ENCODE measurements at places on chromosomes 2 and 18.

DNA sequence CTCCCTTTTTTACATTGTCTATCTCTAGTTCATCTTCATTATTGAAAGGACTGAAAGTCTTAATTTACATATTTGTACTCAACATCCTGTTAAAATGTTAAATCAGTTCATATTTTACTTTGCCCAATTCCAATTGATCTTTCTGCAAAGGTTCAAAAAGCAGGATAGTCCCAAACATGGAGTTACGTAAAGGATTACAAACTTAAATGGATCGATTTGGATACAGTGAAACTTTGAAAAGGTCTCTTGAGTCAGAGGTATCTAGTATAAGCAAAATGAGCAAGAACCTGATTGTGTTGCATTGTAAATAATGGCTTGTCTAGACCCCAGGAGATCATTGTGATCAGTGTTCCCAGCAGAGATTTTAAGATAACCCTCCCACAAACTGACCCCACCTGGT is 4.1 kb downstream of the DAPL1 start:
- DNase-seq = no peak
- H3K4me1 ChIP-seq = no peaks in the 10 kb centered on the region
- no peak overlapping the region for H3K4me3 ChIP-seq
- no peaks in the 10 kb centered on the region for H3K36me3 ChIP-seq

- no peaks in the 10 kb centered on the region for H3K4me1 ChIP-seq
- DNase-seq = no peak
- H3K4me3 ChIP-seq = no peak overlapping the region
Measured at GRCh38 chr18:21272016-21272579, 30.1 kb downstream of the GREB1L start.

GRCh38 chr18:38116716-38117115 is 551.1 kb upstream of the CELF4 start:
- H3K4me3 ChIP-seq = no peak overlapping the region
- H3K27me3 ChIP-seq = no peaks in the 10 kb centered on the region
- H3K36me3 ChIP-seq = no peaks in the 10 kb centered on the region
- H3K4me1 ChIP-seq = no peaks in the 10 kb centered on the region

DNA sequence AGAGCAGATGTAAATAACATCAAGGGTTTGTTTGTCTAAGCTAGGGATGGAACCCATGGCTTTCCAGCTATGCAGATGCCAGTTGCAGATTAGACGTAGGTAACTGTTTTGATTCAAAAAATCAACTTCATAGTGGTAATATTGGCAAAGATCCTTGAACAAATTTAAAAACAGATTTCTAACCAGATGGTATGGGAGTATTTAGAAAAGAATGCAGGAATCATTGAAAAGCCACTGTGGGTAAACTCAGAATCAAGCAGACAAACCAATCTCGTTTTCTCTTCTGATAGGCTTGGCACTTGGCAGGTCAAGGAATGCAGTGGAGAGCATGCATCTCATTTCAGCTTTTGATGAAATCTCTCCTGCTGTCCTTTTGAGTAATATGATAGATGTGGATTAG is 377.5 kb downstream of the CLIP4 start:
- H3K4me3 ChIP-seq = no peak overlapping the region
- no peak for DNase-seq
- no peak overlapping the region for H3K27ac ChIP-seq

GRCh38 chr18:76610933-76611749 is 116.1 kb upstream of the ZNF516 start:
- DNase-seq = no peak
- no peaks in the 10 kb centered on the region for H3K36me3 ChIP-seq
- no peaks in the 10 kb centered on the region for H3K4me1 ChIP-seq
- no peak overlapping the region for H3K4me3 ChIP-seq

Data from activated CD8-positive, alpha-beta T cell treated with anti-CD3 and anti-CD28 coated beads, Interleukin-2, amount 10 ng/mL, durations not matched to agents 7 days and 5 days (primary cell).